Stimulated activated CD4-positive, alpha-beta T cell treated with anti-CD3 and anti-CD28 coated beads, Interleukin-4, amount 100 ng/mL, for 1 hour (primary cell): ENCODE measurements at places on chromosomes 11 and 22.
A peak's percentile ranks its signal among the peaks of the same experiment; 100 is the strongest.

DNA sequence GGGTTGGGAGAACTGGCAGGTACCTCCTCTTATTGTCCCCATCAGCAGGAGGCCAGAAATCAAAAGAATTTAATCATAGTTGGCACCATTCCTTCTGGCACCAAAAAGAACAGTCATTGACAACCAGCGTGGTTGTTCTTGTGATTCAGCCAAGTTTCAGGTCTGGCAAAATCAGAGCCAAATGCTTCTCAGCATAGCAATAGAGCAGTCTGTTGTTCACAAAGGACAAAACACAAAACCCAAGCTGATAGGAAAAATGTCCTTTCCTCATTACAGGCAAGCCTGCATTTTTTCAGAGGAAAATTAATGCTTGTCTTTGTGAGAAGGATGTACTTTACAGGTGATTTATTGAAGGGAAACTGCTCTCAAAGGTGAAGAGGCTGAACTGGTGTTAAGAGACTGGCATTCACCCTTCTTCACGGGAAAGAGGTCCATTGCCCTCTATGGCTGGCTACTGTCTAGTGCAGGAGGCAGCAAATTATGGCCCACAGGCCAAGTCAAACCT, 241.8 kb upstream of the ARHGAP42 start:
- DNase-seq = no peak

DNA sequence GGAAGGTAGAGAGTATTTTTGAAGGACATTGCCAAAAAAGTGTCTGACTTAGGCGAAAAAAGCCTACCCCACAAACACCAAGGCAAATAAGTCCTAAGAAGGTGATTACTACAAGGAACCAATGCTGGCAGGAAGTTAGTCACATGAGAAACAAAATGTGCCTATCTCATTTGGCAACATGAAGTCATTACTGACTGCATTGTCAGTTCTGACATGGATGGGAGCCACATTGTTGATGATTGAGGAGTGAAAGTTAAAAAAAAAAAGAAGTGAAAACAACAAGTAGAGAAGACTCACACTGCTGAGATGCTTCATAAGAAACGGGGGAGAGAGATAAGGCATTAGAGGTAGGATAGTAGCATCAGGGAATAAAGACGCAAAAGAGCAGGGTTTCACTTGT, 141.5 kb upstream of the FAT3 start:
- no peak for DNase-seq

DNA sequence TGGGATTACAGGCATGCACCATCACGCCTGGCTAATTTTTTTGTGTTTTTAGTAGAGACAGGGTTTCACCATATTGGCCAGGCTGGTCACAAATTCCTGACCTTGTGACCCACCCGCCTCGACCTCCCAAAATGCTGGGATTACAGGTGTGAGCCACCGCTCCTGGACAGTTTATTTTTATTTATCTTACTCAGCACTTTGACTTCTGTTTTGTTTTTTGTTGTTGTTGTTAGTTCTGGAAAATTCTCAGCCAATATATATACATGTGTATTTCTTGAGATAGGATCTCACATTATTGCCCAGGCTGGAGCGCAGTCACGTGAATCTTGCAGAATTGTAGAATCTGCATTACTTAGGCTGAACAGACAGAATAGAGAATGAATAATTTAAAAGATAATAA, 107.6 kb downstream of the CSTPP1 start:
- DNase-seq = no peak

- DNase-seq = no peak
Observed at GRCh38 chr11:9566561-9567063, 6.9 kb upstream of the WEE1 start.

DNA sequence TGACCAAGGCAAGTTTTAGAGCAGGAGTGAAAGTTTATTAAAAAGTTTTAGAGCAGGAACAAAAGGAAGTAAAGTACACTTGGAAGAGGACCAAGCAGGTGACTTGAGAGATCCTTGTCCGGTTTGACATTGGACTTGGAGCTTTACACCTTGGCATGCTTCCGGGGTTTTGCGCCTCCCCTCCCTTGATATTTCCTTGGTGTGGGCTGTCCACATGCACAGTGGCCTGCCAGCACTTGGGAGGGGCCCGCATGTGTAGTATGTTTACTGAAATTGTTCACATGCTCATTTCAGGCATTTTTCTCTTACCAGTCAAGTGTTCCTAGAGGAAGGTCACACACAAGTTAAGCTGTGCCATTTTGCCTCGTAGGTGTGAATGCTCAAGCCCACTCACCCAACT, 19.0 kb upstream of the THRSP start:
- no peak for DNase-seq

DNA sequence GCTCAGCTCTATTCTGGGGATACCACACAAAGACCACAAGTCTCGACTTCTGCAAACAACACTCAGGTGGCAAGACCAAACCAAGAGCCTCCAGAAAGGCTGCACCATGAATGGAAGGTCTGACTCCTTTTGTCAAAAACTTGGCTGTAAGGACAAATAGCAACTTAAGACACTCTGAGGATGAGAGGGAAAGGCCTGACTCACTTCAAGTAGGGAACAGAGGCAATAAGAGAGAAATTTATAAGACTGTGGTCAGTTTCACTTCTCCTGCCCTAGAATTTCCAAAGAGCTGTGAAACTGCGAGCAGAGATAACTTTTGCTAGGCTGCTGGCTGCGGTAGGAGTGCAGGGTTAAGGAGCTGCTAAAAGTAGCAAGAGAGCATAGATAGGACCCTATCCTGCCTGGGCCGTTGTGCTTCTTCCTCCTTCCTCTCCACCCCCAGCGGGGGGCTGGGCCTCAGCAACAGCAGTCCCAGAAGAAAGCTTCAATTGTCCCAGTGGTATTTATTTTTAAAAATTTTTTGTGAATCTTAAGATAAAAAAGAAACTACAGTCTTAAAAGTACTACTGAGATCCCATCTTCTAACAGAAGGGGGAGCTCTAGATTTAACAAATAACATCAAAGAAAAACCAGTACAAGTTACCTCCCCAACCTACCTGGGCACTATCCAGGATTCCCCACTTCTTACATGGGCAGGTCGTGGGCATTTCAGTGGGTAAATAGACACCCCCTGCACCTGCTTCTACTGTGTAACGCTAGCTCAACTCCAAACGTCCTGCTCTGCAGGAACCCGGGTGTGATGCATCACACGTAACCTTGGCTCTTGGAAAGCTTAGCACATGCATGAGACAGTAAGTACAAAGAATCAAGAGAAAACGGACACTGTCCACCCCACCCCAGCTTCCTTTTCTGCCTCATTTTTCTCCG, 66.4 kb downstream of the SGSM3 start:
- no peak for DNase-seq

- no peak for DNase-seq
Observed at GRCh38 chr22:34608540-34609115, 457.3 kb upstream of the ISX start.

- DNase-seq = no peak
Observed at GRCh38 chr11:128852327-128853023, 14.6 kb downstream of the KCNJ1 start.

- DNase-seq = no peak
Observed at GRCh38 chr11:132064987-132065620, 694.7 kb downstream of the NTM start.

GRCh38 chr11:122307476-122308035, 191.5 kb upstream of the BLID start:
- DNase-seq = no peak

DNA sequence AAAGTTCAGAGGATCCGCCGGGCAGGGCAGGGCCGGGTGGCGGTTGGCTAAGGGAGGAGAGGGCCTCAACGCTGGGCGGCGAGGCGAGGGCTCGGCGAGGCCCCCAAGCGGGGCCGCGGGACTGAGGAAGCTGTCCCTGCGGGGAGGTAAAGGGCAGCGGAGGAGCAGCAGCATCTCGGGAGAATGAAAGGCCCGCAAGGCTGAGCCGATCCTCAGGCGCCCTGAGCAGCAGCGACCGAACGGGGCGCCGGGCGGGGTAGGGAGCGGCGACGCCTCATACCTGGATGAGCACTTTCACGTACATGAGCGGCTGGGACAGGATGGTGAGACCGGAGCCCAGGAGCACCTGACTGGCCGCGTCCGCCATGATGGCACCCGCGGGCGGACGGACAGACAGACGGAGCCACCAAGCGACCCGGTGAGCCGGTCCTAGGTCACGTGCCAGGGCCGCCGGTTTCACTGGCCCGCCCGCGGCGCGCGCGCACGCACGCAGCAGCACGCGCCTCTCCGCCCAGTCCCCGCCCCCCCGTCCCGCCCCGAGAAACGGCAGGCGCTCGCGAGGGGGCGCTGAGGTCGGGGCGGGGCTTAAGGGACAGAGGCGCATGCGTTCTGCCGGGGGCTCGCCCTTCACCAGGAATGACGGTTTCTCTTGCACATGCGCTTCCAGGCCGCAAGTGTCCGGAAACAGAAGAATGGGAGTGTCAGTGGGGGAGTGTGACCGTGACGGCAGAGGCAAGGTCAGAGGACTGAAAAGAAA, at the start of gene MTCH2:
Gene MTCH2 (minus strand): TSS at position 461 of the 757 bp plus-strand sequence. CDS start 94 bp downstream, at position 367.
- DNase-seq = peak; percentile 95

DNA sequence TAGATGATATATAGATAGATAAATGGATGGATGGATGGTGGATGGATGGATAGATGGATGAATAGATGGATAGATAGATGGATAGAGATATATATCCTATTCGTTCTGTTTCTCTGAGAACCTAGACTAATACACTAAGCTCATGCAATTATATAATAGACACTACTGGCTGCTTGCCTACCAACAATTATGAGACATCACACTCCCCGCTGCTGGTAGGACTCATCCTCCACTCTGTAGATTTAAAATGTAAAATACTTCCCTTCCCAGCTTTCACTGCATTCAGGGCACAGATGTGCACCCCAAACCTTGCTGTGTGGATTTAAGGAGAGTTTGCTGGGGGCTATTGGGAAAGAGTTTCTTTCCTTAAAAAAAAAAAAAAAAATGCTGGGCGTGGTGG, 28.3 kb upstream of the RCN1 start:
- DNase-seq = no peak

GRCh38 chr11:131246156-131246555, 124.3 kb upstream of the NTM start:
- no peak for DNase-seq

DNA sequence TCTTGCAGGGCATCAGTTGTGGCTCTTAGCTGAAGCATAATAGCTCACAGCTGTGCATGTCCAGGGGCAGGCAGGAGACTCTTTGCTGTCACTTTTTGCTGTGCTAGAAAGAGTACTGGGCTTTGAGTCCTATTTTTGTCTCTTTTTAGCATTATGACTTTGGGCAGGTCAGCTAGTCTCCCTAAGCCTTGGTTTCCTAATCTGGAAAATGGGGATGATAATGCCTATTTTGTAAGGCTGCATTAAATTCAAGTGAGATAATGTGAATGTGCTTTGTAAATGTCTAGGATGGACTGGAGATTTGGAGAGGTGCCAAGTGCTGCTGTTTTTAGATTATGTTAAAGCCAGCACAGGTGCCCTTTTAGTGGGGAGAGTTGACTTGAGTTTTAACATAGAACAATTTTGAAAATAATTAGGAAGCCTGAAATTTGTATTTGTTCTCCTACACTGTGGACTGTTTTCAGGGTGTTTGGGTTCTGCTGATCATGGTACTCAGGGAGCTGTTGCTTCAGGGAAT, 19.1 kb downstream of the CABIN1 start:
- no peak for DNase-seq

DNA sequence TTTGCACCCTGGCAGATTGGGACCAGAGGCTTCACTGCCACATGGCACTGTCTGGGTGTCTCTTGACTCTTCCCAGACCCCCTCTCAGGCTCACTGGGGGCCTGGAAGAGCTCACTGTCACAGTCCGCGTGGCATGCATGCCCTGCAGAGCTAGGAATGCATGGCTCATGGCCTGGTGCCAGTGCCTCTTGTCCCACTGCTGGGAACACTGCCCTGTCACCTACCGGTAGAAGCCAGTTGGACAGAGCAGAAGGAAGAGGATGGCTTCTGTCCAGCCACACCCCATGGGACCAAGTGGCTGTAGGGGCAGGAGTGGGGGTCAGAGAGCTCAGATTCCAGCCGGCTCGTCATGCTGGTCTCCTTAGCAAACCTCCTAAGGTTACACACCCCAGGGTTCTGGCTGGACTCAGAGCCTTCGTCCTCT, 29.7 kb downstream of the MB start:
- no peak for DNase-seq

DNA sequence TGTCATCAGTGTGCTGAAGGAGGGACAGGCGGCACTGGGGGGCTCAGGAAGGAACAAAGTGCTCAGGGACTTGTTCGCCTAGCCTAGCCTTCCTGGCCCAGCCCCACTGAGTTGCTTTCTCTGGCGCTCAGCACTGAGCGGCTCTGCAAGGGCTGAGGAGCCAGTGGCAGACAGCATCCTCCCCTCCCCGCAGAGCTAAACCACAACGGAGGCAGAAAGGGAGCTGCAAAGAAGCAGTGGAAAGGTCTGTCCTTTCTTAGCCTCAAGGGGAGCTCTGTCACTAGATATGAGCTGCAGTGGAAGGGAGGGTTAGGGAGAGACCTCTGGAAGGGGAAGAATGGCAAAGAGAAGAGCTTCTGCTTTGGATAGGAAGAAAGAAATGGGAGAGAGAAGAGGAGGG, 89.7 kb upstream of the PHOX2A start:
- DNase-seq = peak; percentile 16

GRCh38 chr11:96177146-96177545, 165.8 kb downstream of the MAML2 start:
- no peak for DNase-seq

- peak; percentile 73 for DNase-seq
Observed at GRCh38 chr22:43385770-43386641, 25.8 kb upstream of the MPPED1 start.

- DNase-seq = no peak
Observed at GRCh38 chr22:38490915-38491314, 15.2 kb downstream of the DDX17 start.

- DNase-seq = no peak
Observed at GRCh38 chr11:8061555-8062428, 19.2 kb upstream of the TUB start.

DNA sequence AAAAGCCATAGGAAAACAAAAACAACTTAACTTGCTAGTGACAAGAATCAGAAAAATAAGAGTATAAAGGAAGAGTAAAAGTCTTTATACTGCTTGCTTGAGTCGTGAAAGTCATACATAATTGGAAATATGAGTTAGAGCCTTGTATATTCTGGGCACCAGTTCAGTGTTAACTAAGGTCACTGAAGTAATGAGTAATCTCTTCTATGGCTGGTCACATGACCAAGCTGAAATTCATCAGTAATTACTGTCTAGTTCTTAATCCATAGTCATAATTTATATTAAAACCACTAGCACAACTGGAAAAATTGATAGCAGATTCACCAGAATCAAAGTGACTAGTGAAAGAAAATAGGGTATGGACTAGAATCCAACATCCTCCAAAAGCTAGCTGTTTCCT, 84.4 kb upstream of the SLC5A12 start:
- no peak for DNase-seq

DNA sequence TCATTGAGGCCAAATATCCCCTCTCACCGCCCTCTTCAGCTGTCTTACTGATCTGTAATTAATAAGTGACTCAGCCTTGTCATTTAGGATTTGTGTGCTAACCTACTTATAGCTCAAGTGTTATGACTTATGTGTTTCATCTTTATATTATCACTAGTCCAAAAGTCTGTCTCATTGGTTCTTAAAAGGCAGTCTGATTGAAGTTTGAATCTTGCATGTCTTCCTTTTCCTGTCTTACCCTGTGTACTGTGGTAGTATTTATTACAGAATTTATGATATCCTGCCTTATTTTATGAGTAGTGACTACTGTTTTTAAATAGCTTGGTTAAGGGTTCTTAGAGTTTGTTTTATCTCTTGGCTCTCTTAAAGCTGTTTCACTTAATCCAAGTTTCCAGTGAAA, 6.3 kb downstream of the DEPDC7 start:
- DNase-seq = no peak

- no peak for DNase-seq
Observed at GRCh38 chr22:32142600-32142999, 16.5 kb downstream of the C22orf42 start.
